Naive B cell (primary cell): ENCODE measurements at places on chromosomes 5 and 9. TPM values are rescaled to one million over a fixed set of nuclear protein-coding genes. Genes with fewer than 3 reads are reported as not detected.

DNA sequence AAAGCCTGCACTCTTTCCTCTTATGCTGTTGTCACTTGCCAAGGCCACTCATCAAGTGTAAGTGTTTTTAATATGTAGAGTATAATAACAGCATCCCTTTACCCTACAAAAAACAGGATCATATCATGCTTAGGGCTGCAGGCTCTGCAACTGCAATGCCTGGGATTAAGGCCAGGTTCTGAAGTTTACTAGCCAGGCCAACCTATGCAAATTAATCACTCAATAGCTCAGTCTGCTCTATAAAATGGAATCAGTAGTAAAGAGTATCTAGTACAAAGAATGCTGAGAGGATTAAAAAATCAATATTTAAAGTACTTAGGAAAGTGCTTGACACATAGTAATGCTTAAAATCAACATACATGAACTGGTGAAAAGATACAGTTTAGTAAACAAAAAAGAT lies 253.3 kb downstream of the EDIL3 start:
- DNase-seq, result no peak

DNA sequence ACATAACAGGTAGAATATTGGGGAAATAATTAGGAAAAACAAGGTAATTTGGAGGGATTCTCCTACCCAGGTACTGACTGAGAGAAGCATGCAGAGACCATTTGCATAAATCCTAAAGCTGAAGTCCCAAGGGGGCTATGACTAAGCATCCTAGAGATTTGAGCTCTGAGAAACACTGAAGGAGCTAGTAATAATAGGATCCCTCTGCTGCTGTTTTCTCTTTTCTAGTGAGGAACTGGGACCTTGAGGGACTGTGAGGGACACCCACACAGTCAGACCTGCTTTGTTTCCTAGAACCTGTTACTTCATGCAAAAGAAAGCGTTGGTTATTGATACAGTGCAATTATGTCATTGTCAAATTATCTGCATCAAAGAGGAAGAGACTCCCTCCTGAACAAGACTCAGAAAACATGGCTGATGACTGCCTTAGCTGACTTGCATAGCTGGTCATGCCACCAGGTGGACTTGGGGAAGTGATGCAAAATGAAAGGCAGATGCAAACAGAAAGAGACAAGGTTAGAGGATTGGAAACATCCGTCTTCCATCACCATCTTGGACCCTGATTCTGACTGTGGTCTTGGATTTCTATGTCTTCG lies 335.4 kb downstream of the NTRK2 start:
- DNase-seq, result no peak

Gene NREP
- polyA plus RNA-seq, result 13.1 TPM

DNA sequence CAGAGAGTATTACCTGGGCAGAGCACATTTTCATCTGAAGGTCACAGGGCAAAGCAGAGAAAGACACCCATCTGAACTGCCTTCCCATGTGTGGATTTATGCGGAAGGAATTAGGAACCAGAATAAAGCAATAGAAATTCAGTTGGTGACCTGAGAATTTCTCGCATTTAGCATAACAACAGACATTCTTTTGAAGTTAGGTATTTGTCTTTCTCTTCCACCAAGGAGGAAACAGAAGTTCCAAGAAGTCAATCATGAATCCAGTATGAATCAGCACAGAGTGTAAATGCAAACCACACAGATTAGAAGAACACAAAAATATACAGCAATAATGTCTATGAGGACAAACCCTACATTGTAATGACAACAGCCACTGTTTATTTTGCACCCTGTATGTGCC lies 515.2 kb upstream of the BRINP1 start:
- DNase-seq, result no peak

- DNase-seq, result no peak
These were observed at the start of gene ENTPD8 for GRCh38 chr9:137441289-137441934. ENTPD8 (minus strand) TSS chr9:137441357; CDS start chr9:137438285, 3,072 bp downstream.

DNA sequence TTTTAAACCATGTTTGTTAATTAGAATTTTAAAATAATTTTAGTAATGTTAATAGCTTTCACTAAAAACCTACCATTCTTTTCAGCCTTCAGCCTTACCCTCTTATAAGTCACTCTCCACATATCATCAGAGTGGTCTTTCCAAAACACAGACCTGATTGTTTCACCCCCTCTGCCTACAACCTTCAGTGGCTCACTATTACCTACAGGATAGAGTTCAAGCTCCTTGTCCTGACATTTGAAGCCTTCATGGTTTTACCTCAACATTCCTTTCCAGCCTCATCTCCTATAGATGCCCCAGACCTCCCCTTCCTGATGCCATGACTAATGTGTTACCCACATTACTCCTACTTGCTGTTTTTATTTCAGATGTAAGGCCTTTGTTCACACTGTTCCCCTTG lies 27.8 kb upstream of the STRBP start:
- no peak for DNase-seq
